LNCaP clone FGC (cell line): ENCODE measurements at places on chromosomes 1 and 21.
A peak's percentile ranks its signal among the peaks of the same experiment; 100 is the strongest.

DNA sequence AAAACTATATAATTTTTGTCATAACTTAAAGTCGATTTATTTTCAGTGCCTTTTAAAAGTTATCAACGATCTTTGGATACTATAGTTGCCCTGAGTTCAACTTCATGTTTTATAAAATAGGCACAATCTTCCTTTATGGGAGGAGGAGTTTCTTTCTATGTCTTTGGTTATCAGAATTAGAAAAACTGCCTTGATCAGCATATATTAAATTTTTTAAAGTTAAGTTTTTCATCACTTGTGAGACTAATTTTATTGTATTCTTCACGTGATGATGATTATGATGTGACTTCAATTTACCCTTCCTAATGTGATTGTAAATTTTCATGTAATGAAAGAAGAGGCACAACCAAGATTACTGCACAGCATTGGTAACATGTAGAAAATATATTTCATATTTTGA is 58.2 kb upstream of the TMPRSS15 start:
- DNase-seq = no peak

- no peak for DNase-seq
These were observed 25.2 kb upstream of the FOXE3 start for GRCh38 chr1:47390843-47391242.

DNA sequence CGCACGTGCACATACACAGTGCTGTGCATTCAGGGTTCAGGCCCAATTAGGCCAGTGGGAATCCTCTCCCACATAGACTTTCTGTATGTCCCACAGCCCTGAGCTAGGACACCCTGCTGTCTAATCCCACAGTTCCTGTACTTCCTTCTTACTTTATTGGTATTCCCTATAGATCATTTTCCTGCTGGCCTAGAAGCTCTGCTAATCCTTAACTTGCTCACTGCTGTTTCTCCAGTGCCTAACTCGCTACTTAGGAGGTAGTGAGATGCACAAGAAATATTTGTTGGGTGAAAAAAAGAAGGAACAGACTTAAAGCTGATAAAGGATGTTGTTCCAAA is 34.1 kb upstream of the FHAD1 start:
- DNase-seq = no peak

- DNase-seq = no peak
These were observed 19.3 kb downstream of the PGLYRP3 start for GRCh38 chr1:153293480-153293775.

DNA sequence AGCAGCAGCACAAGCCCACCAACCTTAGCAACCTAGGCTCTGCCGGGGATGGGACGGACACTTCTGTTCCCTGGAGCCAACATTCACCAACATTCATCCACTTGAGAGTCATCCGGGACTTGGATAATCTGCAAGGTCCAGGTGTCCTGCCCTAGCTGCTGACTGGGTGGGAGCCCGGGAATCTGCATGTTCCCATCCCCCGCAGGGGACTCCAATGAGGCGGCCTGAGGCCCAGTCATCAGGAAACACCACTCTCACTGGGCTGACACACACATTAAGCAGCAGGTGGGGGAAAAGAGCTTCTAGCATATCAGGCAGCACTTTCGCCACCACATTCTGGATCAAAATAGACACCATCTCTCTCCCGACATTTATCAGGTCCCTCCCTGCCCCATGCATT is 38.4 kb upstream of the CCSAP start:
- DNase-seq = no peak

- no peak for DNase-seq
These were observed 1331.2 kb upstream of the B3GALT2 start for GRCh38 chr1:194517567-194517966.

DNA sequence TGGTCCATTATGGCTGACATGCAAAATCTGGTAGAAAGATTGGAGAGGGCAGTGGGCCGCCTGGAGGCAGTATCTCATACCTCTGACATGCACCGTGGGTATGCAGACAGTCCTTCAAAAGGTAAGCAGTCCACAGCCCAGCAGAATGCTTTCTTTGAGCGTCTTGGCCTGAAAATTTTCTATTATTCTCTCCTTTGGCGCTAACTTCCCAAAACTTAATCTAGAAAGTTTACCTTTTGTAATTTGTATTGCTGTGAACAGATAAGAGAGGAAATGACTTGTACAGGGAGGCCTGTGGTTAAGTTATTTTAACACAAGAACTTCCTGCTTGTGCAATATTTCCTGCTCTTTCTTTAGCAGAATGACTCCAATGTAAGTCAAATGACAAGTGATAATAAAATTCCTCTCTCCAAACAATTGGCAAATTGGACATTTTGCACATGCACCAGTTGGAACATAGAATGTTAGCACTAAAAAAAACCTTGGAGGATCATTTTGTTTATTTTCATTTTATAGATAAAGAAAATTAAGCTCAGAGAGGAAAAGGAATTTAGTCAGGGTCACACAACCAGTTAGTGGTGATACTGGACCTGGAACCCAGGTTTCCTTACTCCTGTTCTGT is 18.9 kb downstream of the CAP1 start:
- peak; percentile 26 for DNase-seq

GRCh38 chr1:51512606-51513005 is 6.5 kb downstream of the EPS15 start:
- DNase-seq = no peak

DNA sequence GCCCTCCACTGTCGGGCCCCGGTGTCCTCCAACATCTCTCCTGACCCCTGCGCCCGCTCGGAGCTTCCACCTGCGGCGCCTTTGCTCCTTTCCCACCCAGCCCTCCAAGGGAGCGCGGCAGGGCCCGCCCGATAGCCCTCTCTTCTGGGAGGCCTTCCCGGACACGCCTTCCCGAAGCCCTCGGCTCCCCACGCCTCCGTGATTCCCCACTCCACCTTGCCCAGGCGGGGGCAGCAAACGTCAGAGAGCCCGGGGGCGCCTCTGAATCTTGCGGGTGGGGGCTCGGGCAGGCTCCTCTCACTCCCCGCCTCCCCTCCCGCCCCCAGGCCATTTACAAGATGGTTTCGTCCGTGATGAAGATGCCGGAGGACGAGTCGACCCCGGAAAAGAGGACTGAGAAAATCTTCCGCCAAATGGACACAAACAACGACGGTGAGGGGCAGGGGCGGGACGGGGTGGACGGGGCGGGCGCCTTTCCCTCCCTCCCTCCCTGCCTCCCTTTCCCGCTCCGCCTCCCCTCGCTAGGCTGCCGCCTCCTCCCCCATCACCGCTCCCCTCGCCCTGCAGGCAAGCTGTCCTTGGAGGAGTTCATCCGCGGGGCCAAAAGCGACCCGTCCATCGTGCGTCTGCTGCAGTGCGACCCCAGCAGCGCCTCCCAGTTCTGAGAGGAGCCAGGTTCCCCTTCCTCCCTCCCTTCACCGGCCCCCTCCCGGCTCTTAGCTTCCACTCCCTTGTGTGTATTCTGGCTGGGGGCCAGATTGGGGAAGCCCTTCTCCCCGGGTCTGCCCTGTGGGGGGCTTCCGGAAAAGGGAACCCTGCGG is 7.1 kb downstream of the HPCA start:
- DNase-seq = no peak

DNA sequence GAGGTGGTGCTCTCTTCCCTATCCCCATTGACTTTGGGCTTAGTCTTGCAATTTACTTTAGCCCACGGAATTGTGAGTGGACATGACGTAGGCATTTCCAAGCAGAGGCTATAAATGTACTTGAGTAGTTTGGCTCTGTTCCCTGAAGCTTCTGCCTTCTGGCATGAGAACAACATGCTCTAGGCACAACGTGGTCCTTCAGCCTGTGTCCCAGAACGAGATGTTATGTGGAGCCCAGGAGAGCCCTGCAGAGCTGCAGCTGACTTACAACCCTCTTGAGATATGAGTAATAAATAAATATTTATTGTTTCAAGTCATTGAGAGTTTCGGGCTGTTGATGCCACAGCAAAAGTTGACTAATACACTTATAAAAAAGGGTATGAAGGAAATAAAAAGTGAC is 105.2 kb upstream of the HMGB4 start:
- DNase-seq = peak; percentile 30

GRCh38 chr21:42425591-42425990 is 21.9 kb downstream of the UBASH3A start:
- DNase-seq = no peak

- DNase-seq = no peak
These were observed 285.6 kb upstream of the B3GALT2 start for GRCh38 chr1:193471981-193472380.

GRCh38 chr1:11187000-11187399 is 2.2 kb upstream of the ANGPTL7 start:
- no peak for DNase-seq

- DNase-seq = no peak
These were observed 250.4 kb downstream of the NFIA start for GRCh38 chr1:61332796-61333195.

DNA sequence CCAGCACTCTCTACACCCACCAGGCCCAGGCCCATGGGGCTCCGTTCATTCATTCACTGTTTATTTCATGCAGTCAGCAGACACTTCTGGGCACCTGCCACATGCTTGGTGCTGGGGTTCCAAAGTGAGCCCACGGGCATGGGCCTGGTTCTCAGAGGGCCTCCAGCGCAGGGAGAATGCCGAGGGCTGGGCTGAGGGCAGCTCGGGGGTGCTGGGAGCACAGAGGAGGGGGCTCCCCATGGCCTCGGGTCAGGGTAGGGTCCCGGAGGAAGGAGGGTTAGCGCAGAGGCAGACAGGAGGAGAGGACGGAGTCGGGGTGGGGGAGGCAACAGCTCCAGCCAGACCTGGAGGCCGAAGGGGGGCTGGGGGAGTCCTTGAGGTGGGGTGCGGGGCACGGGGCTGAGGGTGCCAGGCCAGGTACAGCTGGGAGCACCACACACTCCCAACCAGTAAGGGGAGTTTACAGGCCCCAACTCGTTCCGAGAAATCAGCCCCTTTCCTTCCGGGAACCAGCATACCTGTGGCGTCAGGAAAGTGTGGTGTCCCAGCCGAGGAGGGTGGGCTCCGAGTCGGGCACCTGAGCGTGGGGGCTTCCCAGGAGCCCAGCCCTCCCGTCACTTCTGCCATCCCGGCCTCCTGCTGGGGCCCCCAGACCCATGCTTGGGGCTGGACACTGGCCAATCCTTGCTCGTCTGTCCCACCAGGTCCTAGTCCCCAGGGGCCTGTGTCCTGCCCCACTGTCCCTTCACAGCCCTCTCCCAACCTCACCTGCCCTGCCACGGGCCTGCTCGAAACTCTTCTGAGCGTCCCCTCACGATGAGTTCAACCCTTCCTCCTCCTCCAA is 10.8 kb downstream of the ARHGEF16 start:
- DNase-seq = no peak

DNA sequence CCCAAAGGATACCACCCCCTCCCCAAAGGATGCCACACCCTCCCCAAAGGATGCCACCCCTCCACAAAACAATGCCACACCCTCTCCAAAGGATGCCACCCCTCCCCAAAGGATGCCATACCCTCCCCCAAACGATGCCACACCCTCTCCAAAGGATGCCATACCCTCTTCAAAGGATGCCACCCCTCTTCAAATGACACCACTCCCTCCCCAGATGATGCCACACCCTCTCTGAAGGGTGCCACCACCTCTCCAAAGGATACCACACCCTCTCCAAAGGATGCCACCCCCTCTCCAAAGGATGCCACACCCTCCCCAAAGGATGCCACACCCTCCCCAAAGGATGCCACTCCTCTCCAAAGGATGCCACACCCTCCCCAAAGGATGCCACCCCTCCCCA is 21.6 kb upstream of the TRIM17 start:
- no peak for DNase-seq

DNA sequence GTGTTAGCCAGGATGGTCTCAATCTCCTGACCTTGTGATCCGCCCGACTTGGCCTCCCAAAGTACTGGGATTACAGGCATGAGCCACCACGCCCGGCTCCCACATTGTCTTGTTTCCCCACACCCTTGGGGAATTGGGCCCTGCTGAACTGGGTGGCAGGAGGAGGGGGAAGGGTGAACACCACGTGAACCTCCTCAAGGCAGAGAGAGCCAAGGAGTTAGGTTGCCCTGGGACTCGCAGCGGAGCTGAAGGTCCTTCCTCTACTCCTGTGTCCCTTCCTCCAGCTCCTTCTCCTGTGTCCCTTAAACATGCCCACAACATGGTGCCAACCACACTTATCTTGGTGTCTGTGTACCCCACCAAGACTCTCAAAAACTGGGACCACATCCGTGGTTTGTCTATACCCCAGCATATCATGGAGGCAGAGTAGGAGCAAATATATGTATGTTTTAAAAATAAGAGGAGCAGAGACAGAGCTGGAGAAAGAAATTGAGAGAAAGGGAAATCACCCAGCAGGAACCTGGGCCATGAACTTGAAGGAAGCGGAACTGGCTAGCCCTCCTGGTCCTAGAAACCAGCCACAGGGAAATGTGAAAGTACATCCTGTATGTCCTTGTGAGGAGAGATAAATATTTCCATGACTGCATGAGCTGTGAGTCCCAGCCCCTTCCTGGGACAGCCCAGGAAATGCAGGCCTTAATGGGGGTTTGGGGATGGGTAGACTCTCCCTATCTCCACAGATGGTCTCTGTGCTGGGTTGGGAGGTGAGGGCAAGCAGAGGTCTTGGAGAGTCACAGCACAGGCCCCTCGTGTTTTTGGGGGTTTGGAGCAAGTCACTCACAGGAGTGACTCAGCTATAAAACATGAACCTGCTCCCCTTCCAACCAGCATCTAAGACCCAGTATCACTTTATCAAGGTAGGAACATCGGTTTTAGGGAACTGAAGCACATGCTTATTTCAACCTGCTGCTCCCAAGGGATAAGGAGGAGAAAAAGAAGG is 9.4 kb upstream of the TAL1 start:
- no peak for DNase-seq

DNA sequence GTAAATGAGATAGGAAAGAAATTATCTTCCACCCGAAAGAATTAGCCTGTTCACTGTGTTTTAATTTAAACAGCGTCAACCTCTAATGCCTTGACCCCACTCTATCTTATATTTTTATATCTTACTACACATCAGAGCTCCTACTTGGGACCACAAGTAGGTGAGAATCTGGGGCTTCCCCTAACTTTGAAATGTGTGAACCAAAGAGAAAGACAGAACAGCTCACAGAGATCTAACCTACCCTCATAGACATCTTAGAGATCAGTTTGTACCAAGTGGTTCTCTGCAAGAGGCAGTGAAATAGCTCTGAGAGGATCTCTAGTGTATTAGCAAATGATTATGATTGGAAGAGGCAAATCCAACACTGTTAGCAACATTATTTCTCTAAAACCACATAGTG is 31.0 kb upstream of the IFI16 start:
- DNase-seq = no peak

GRCh38 chr1:201737352-201738060 is 91.5 kb upstream of the IPO9 start:
- DNase-seq = no peak

GRCh38 chr1:234907940-234908405 is 220.7 kb downstream of the TOMM20 start:
- no peak for DNase-seq

DNA sequence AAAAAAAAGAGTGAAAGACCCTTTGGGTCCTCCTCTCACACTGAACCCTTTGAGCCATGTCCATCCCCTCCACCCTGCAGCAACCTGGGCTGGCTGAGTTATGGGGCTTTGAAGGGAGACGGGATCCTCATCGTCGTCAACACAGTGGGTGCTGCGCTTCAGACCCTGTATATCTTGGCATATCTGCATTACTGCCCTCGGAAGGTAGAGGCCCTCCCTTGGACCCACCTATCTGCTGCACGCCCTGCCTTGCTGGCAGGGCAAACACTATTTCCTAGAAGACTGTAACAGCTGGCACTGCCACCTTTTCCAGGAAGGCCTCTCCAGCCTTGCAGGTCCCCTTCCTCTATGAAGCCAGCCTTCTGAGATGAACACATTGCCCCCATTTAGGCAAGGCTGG is 1.1 kb downstream of the SLC50A1 start:
- no peak for DNase-seq
